Activated CD4-positive, alpha-beta T cell treated with anti-CD3 and anti-CD28 coated beads for 4 hours (primary cell): ENCODE measurements at places on chromosomes 7 and 10.

GRCh38 chr10:11886138-11886474, 63.0 kb downstream of the PROSER2 start:
- no peak for DNase-seq

DNA sequence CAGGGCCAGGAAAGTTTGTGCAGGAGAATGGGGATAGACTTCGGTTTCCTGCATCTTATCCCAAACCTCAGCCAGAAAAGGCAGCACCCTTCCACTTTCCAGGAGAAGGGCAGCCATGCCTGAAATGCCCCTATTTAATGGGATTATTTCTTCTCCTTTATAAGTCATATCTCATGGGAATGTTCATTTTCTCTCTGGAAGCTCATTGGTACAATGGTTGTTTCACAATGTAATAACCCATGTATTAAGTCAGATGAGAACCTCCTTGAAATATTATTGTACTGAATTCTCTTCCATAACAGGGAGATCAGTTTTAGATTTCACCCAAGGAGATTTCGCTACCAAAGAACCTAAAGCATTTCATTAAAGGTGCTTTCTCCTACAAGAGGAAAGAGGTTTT, 457.5 kb downstream of the KCNMA1 start:
- no peak for DNase-seq

- DNase-seq: no peak
Observed at GRCh38 chr10:104109908-104110662, 11.9 kb upstream of the SFR1 start.

DNA sequence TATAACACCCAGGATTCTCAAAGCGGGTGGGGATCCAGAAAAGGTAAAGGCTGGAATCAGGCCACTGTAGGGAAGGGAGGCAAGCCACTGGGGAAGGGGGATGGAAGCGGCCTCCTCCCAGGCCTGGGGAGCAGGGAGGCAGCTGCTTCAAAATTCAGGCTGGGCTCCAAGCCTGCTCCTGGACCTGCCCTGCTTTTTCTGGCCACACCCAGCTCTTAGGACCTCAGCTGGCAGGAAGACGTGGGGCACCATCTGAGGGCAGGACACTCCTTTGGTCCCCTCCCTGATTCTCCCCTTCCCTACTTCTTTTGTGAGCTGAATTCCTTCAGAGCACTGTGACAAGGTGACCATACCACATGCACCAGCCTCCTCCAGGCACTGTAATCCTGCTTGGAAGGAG, 4.6 kb upstream of the LBX1 start:
- no peak for DNase-seq

DNA sequence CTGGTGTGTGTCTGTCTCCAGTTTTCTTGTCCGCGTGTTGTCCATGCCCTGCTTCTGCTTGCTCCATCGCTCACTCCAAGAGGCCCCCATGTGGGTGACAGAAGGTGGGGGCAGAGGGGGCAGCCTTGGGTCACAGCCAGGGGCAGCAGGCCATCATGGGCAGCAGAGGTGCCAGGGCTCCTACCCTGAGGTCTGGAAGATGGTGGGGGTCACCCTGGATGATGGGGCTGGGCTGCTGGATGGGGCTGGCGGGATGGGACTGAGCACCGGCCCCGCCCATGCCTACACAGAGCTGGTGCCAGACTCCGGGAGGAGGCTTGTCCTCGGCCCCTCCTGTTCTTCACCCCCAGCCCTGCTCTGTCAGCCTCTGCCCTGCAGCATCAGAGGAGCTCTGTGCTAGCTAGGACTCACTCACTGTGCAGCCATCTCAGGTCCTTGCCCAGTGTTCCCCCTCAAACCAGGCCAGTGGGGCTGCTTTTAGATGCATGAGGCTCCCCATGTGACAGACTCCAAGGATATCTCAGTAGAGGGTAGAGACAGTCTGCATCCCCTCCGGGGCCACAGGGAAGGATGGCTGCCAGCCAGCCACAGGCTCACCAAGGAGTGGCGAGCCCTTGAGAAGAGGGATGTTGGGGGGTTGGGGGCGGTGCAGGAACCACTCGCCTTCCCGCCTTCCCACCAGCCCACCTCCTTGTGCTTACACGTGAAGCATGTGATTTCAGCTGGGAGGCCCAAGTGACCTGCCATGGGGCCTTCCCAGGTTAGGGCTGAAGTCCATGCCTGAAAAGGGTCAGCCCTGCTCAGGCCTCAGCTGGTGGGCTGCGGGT, 35.5 kb upstream of the PPIF start:
- no peak for DNase-seq

GRCh38 chr7:15757041-15758000, 70.8 kb upstream of the MEOX2 start:
- no peak for DNase-seq

DNA sequence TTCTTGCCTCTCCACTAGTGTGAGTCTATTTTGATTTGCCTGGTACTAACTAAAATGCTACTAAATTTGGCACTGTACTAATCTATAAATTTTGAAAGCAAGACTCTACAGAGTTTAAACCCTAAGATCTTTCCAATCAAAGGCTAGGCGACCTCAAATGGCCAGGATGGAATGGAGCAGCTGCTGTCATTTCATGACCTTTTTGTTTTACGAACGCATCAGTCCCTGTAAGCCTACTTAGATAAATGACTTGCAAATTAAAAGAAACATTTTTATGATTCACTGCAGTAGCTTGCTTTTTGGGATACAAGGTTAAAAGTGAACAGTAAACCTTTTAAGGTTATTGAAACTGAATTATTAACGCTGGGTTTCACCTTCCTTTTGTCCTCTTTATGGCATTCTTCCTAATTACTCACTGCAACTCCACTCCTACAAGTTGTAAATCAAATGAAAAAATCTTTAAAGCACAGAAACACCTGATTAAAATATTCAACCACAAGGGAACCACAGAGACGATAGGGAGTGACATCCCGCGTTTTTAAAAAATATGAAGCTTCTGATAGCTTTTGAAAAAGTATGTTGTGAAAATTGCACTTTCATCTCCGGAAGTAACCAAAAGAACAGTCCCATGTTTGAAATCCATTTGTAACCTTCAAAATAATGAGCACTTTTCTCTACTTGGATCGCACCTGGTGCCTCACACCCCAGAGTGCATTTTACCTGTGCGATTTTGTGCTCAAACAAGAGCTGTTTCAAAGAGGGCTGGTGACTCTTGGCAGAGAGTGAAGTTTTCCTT, 595.1 kb downstream of the PARD3 start:
- no peak for DNase-seq

DNA sequence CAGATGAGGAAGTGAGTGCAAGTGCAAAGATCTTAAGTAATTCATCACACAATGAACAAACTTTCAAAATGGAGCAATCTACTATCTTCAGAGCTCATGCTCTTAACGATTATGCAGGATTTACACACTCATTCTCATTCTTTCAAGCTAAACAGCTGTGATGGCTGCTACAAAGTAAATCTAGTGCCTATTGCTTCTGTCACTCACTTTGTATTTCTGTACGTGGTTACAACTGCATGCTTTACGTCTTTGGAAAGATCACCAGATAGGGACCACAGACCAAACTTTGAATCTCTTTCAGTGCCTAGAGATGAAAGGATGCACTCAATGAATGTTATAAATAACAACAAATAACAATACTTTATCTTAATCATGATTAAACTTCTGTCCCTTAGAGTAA, 194.6 kb downstream of the MAGI2 start:
- no peak for DNase-seq

DNA sequence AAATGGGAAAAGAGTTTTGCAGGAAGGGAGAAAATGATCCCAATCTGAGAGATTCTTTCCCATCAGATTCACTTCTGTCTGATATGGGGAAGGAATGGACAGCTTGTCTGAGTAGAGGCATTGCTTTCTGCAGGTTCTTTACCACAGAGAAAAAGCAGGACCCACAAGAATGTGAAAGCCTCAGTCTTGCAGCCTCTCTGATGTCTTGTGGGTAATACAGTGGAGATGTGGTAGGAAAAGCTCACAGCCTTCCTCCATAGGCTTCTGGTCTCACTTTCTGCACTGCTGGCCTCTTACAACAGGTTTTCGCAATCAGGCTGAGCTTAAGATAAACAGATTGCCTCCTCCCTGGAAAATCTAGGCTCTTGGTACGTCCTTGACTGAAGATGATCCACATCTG, 551 bp downstream of the IFIT1 start:
- no peak for DNase-seq

DNA sequence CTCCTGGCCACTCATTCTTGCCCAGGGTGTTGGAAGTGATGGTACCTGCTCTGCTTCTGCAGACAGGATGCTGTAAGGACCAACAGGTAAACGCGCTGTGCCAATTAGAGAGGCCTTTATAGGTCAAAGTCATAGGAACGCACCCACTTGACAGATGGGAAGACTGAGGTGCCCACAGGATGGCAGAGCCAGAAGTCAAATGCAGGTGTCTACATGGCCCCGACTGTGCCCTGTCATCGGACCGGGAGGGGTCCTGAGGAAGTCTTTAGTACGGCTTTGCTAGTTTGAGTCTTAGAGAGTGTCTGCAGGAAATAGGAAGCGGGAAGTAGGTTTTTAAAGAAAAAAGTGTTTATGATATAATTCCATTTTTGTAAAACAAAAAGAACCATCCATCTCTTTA, 57.3 kb downstream of the HK1 start:
- DNase-seq: no peak

- DNase-seq: no peak
Observed at GRCh38 chr10:72639441-72639873, 13.6 kb upstream of the MICU1 start.

- no peak for DNase-seq
Observed at GRCh38 chr10:34789966-34790506, 25.1 kb downstream of the PARD3 start.

GRCh38 chr7:28078036-28078901, 102.3 kb downstream of the JAZF1 start:
- peak; percentile 46 for DNase-seq

- no peak for DNase-seq
Observed at GRCh38 chr10:22631646-22632278, 82.6 kb downstream of the PIP4K2A start.

GRCh38 chr7:123805287-123805686, 39.7 kb upstream of the HYAL4 start:
- no peak for DNase-seq

DNA sequence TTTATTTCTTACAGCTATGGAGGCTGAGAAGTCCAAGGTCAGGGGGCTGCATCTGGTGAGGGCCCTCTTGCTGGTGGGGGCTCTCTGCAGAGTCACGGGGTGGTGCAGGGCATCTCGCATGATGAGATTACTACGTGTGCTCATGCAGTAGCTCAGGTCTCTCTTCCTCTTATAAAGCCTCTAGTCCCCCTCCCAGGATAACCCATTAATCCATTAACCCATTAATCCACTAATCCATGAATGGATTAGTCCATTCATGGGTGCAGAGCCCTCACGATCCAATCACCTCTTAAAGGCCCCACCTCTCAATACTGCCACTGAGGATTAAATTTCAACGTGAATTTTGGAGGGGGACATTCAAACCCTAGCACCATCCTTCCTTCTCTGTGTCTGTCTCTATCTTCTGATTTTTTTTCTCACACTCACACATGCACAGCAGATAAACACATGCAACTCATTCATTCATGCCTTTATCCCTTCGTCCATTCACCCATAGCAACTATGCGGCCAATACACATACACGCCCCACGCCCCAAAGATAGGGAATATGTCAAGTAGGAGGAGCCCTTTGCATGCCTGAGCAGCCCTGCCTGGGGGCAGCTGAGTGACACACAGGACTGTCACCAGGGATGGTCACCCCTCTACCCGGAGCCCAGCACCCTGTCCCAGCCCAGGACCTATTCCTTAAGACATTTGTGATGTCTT, 86.5 kb downstream of the C10orf105 start:
- DNase-seq: no peak

GRCh38 chr10:86836044-86836443, 79.6 kb downstream of the BMPR1A start:
- DNase-seq: no peak

DNA sequence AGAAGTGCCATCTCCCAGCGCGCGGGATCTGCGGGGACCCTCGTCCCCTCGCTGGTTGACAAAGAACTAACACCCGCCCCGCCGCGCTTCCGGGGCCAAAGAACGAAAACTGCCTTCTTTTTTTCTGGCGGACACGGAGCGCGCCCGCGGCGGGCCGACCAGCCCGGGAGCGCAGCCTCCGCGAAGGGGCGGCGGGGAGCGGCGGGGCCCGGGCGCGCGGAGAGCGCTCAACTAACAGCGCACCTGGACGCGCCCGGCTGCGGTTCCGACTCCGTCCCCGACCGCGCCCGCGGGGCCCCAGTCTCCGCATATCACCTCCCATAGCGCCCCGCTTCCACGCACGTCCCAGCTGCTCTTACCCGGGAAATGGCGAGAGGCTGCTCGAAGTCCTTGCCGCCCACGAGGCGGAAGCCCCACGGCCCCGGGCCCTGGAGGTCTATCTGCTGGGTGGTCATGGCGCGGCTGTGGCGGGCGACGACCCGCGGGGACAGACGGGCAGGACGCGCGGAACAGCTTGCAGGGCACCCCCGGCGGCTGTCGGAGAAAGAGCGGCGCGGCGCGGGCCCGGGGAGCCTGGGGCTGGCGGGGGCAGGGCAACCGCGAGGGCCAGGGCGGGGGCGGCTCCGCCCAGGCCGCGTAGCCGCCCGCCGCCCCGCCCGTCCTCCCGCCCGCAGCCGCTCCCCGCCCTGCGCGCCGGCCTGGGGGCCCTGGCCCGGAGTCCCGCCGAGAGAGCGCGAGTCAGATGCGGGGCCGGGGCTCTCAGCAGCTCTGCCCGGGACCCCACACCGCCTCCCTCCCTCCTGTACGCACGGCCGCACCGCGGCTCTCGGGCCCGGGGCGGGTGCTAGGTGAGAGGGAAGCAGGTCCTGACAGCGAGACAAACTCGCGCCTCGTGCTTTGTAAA, at the start of gene PDLIM1:
PDLIM1 (minus strand) TSS at position 543 of the 904 bp plus-strand sequence; CDS start at position 455, 88 bp downstream.
- DNase-seq: peak; percentile 7

DNA sequence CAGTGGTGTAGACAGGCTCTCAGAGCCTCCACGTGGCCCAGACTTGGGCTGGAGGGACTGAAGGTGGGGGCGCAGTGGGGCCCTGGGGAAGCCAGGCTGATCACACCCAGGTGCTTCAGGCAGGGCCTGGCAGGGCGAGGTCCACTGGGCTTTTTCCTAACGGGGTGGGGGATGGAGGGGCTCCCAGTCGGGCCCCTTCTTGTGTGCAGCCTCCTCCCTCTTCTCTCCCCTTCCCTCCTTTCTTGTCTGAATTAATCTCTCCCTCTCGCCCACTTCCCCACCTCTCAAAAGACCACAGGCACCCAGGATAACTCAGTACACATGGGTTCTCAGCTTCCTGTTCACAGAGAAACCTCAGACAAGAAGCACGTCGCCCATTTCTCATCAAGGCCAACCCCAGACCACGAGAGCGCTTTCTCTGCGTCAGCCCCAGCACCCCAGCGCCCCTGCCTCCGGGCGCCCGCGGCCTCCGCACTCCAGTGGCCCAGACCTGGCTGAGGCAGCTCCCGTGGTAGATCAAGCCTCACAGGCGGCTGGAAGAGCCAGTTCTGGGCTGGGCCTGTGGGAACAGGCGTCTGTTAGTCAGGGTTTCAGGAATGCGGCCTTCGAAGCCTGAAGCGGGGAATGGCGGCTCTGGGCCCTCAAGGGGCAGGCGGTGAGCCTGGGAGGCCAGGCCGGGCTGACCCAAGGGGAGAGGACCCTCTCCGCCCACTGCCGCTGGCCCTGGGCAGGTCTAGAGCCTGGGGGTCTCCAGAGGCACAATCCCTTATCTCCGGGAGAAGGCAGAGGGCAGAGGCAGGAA, 50.6 kb downstream of the PWWP2B start:
- DNase-seq: peak; percentile 65

- no peak for DNase-seq
Observed at GRCh38 chr10:43121444-43121843, 16.8 kb upstream of the CSGALNACT2 start.
